ENCODE measurements at places on chromosomes 13 and 19.
A peak's percentile ranks its signal among the peaks of the same experiment; 100 is the strongest.

DNA sequence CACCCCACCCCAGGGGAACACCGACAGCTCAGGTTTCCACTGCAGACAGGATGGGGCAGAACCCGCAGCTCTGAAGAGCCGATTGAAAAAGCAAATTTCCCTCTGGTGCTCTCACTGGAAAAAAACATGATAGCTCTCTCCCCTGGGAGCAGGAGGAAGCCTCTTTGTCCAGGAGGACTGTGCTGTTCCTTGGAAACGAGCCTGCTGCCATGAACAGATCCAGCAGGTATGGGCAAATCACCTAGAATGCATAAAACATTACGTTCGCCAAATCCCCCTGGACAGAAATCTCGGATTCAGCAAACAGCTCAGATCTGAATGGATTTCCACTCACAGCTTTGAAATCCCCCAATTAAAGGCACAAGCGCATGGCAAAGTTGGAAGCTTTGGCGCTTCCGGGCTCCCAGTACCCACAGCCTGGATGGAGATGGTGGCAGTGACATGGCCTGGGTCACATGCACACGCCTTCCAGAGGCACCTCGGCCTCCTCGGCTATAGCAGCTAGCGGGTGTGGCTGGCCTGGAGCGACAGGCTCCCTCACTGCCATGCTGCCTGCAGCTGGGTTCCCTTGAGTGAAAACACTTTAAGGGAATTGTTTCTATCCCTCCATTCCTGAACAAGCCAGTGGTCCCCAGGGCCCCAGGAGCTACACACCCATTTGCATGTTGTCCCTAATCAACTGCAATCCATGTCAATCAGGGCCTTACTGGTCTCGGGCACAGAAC lies 59.1 kb downstream of the CEBPG start:
- no peak for DNase-seq

GRCh38 chr19:31730270-31730669 lies 381.0 kb upstream of the TSHZ3 start:
- no peak for DNase-seq

GRCh38 chr19:13012690-13013608 lies 17.7 kb downstream of the NFIX start:
- no peak for DNase-seq

GRCh38 chr13:51070005-51070649 lies 40.9 kb downstream of the C13orf42 start:
- peak; percentile 66 for DNase-seq

GRCh38 chr13:30751183-30751933 lies 16.0 kb downstream of the ALOX5AP start:
- DNase-seq, result no peak

GRCh38 chr13:42398533-42398932 lies 126.6 kb downstream of the AKAP11 start:
- DNase-seq, result no peak

Data from activated CD4-positive, alpha-beta T cell treated with anti-CD3 and anti-CD28 coated beads for 4 hours (primary cell).